ENCODE measurements at places on chromosomes 7 and 10.
A peak's percentile ranks its signal among the peaks of the same experiment; 100 is the strongest.

GRCh38 chr10:129491123-129491734, 24.2 kb downstream of the MGMT start:
- DNase-seq: no peak

DNA sequence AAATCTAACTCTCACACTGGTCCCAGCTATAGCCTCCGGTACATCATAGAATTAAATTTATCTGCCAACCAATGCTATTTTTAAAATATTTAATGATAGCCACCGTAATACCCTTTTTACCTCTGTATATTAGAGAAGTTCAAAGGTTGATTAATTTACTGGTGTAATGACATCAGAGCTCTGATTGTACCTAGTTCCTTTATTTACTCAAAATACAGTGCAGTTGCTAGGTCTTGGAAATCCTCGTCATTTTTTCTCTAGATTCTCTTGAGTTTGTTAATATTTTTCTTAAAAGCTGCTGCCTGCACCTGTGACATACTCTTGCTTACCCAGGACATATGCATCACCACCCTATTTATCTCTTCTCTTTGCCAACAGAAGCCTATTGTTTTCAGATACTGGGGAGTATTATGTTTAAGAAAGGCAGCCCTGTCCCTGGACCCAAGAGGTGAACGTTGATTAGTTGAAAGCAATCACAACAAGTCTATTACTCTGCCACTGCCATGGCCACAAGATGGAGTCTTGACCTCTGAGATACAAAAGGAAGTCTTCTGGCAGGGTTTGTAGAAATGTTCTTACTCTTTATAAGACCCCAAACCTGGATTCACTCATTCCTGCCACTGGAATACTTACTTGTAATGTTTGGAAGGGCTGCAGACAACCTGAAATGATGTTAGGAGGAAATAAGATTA, 25.6 kb upstream of the TMEM26 start:
- no peak for DNase-seq

DNA sequence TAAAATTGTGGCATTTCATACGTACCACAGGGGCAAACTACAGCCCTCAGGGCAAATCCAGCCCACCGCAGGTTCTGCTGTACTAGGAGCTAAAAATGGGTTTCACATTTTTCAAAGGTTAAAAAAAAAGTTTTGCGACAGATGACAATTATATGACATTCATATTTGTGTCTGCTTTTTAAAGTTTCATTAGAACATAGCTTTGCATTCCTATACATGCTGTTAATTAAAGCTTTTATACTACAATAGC, 758 bp upstream of the PNPLA8 start:
- no peak for DNase-seq

DNA sequence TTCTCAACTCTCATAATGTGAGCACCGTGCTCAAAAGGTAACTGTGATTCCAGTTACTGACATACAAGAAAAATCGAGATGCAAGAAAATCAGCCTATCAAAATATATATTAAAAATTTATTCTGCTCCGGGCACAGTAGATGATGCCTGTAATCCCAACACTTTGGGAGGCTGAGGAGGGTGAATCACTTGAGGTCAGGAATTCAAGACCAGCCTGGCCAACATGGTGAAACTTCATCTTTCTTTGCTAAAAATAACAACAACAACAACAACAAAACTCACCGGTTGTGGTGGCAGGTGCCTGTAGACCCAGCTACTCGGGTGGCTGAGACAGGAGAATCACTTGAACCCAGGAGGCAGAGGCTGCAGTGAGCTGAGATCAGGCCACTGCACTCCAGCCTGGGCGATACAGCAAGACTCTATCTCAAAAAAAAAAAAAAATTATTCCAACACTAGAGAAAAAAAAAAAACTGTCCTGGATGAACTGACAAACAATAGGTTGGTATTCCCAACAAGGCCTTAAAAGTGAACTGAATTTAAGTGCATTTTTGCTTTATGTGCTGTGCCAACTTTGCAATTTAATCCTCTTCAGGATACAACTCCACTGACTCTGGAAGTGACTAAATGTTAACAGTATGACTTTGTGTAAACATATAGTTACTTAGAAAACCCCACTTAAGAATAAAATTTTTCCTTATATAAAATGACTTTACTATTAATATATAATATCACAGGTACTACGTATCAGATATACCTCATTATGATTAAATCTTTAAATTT, 51.1 kb downstream of the JMJD1C start:
- DNase-seq: no peak

DNA sequence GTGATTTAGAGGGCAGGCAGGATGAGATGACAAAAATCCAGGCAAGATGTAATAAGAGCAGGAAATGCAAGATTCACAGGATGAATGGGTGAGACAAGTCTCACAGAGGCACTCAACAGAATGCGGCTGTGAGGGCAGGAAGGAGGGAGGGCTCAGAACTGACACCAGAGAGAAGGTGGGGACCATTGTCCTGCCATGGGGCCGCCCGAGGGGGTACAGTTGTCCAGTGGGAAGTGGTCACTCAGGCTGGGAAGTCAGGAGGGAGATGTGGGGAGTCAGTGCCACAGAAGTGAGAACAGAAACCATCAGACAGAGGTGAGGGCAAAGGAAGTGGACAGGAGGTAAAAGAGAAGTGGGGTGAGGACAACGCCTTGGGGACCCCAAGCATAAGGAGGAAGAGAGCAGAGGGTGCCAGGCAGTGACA, 8.9 kb downstream of the HIP1 start:
- DNase-seq: no peak

GRCh38 chr7:7567898-7568531, 1.3 kb downstream of the MIOS start:
- no peak for DNase-seq

GRCh38 chr10:13809427-13809826, 222.7 kb downstream of the PRPF18 start:
- DNase-seq: no peak

- DNase-seq: peak; percentile 78
Observed at GRCh38 chr10:6647811-6648526, 67.9 kb upstream of the PRKCQ start.

DNA sequence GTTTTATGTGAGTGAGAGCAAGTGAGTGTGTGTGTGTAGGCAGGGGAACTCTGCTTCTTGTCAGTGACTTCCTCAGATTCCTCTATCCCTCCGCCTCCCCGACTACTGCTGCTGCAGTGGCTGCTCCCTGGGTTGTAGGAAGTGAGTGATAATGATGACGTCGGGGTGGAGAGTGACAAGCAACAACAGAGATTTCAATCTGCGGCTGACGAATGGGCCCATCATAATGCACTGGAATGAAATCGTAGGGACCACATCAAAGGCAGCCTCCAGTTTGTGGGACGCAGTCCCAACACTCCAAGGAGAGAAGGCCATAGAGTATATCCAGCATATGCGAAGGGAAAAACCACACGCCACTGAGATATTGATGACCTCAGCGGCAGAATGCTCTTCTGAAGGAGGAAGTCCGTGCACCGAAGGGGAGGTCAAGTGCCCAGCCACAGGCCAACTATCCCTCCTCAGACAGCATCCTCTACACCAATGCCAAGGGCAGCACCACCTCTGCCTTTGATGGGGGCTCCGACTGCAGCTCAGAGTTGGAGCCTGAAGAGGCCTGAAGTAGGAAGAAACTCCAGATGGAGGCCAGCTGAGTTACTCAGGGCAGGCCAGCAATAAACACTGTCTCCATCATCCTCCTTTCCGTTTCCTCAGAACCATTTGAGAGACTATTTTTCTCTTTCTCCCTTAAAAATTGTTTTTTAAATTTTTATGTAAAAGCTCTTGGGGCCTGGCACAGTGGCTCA, 11.3 kb upstream of the STMP1 start:
- DNase-seq: no peak

DNA sequence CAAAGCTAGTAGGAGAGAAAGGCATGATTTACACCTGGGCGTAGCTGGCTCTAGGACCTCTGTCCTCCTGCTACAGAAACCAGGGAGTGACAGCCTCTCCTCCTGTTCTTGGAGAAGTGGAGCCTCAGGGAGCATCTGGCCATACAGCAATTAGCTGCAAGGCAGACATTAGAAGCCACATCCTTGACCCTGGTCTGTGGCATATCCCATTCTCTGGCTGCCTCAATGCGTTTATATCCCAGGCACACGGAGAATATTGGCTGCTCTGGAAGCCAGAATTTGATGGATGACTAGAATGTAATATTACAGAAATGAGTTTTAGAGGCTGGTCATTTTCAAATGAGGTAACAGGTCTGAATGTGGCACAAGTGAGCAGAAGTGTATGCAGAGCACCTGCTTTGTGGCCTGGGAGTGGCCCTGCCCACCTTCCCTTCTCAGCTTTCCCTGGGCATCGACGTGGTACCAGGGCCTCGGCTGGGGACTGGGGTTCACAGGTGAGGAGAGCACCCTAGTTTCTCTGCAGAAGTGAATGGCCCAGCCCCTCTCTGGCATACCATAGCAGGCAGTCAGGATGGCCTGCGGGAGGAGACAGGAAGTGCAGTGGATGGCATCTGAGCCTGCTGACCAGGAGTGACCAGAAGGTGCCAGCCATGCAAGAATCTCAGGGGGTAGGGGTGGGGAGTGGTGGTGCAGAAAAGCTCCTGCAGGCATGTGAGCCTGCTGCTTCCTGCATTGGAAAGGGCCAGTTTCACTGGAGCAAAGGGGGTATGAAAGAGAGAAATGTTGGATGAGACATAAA, 367.2 kb upstream of the ZNF32 start:
- DNase-seq: no peak

DNA sequence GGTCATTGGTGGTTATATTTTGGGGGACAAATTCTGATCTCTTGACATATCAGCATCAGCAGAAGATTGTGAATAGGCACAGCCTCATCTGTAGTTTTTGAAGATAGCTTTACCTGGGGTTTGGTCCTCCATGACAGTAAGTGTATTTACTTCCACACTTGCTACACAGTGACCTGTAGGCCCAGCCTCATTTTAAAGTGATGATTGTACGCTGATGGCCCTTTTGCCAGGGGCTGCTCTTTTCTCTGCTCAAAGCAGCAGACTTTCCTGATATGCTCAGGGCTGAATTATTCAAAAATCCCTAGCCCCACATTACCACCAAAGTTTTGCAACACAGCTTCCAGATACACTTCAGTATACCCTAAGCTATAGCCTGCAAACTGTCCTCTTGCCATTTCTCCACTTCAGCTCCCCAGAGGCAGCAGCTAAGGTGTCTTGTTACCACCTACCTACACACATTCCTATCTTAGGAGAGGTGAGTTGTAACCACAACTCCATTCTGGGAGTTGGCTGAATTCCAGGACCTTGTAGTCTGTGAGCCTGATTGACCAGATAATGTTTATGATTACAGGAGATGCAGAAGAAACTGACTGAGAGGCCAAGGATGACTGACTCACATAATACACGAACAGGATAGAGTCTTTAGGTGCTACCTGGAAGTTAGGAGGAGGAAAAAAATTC, 6.0 kb downstream of the ASB4 start:
- DNase-seq: no peak

- no peak for DNase-seq
Observed at GRCh38 chr10:87547734-87548311, 43.1 kb downstream of the MINPP1 start.

- DNase-seq: no peak
Observed at GRCh38 chr7:75739796-75740672, 1.3 kb upstream of the HIP1 start.

DNA sequence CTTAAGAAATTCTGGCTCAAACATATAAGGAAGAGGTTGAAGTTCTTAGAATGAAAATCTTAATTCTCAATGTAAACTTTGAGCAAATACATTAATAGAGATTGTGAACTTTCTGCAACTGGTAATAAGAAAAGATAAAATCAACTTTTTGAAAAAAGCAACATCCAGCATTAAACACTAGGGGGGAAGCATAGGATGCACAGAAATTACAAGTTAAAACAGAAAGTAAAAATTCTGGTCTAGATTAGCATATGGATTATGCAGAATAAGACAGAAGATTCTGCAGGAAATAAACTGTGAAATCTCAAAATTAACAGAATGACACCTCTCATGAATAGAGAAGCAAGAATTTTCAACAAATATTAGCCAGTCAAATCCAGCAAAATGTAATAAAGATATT, 38.0 kb upstream of the CAV2 start:
- no peak for DNase-seq

DNA sequence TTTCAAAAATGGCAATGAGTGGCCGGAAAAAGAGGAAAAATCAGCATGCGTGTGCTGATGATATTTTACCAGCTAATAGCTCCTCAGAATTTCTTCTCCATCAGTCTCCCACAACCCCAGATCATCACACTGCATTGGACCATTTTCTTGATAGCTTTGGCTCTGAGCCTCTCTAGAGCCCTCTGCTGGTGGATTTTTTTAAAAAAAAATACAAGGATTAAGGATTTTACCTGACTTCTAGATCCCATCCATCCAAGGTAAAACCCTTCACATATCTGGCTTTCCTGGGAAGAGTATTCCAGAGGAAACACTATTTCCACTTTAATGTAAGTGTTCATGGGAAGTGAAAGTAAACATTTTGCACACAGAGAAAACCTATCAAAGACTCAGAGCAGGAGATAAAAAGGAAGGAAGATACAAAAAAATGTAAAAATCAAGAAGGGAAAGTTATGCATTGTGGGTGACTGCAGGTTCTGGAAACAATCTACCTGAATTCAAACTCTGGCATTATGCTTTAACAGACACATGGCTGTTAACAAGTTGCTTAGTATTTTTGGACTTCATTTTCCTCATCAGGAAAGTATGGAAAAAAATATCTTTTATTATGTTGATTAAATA, 380.9 kb downstream of the LRRTM3 start:
- DNase-seq: no peak

DNA sequence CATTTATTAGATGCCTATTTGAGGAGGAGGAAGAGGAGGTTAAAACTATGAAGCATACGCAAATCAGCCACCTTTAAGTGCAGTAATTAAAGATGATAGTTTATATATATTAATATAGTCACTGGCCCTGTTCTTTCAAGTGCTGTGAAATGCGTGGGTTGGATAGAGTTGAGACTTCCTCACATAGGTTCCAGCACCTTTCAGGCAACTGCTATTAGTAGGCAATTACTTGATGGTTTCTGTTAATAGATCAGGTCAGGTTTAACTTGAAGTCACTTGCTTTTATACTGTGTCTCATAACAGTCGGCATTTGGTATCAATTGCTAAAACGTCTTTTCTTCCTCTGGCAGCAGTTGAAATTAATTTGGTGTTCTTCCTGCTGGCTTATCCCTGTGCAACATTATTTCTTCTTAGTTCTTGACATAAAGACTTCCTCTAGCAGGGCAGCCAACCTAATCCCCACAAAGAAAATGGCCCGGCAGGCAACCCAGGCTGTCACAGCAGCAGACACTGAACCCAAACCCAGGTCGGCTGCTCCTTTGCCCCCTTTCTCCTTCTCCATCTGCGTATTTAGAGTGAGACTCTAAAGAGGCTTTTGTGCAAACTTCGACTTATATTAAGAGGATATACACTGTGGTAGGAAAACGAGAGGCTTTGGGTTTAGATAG, 35.3 kb upstream of the BET1 start:
- no peak for DNase-seq

DNA sequence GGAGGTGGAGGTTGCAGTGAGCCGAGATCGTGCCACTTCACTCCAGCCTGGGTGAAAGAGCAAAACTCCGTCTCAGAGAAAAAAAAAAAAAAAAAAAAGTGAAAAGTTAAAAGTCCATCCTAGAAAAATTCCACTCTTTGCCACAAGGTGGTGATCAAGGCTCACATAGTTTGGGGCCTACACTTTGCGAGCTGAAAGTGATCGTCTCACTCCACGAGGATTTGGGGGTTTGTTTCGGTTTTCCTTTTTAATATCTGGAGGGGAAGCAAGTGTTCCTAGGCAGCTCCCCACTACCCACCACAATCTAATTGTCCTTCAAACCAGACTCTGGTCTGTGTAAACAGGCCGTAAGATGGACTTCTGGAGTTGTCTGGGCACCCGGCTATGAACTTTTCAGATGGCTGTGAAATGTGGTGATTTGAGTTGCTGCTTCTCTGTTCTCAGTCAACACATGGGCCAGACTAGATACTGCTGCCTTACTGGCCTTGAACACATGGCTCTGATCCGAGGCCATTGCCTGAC, 27.1 kb downstream of the PRLHR start:
- peak; percentile 74 for DNase-seq

Measured in CD4-positive, alpha-beta T cell treated with Interleukin-2 at 100 ng/mL for 4 hours (primary cell).